Placental epithelial cell (primary cell): ENCODE measurements at places on chromosomes 3 and 15. TPM values are rescaled to one million over a fixed set of nuclear protein-coding genes. Genes with fewer than 3 reads are reported as not detected.

GOLGA8S gene
- under 0.01 TPM in 1 of 2 replicates, not detected in the other for total RNA-seq

P2RY1 gene
- total RNA-seq, result under 0.01 and 0.11 TPM in 2 replicates

EHD4 gene
- total RNA-seq, result 57.7 and 64.4 TPM in 2 replicates

ST3GAL6 gene
- 6.3 and 8.8 TPM in 2 replicates for total RNA-seq

ACOX2 gene
- 0.43 and 3.9 TPM in 2 replicates for total RNA-seq

XCR1 gene
- under 0.01 TPM in 1 of 2 replicates, not detected in the other for total RNA-seq

SLC12A1 gene
- total RNA-seq, result not detected in 2 replicates

SLC51A gene
- total RNA-seq, result not detected in 2 replicates

TUBGCP5 gene
- 12.8 and 22.8 TPM in 2 replicates for total RNA-seq

ELL3 gene
- total RNA-seq, result 2.9 and 5.5 TPM in 2 replicates

CEMIP gene
- 12.6 and 29.6 TPM in 2 replicates for total RNA-seq

GOLGA8Q gene
- total RNA-seq, result 0.54 and 2.7 TPM in 2 replicates

KBTBD13 gene
- total RNA-seq, result not detected in 2 replicates

DPPA2 gene
- not detected in 2 replicates for total RNA-seq

RASL12 gene
- total RNA-seq, result not detected in 2 replicates

SCN5A gene
- 1.3 and 2.0 TPM in 2 replicates for total RNA-seq

MBD4 gene
- 16.8 and 22.4 TPM in 2 replicates for total RNA-seq

PLSCR5 gene
- total RNA-seq, result 16.5 and 98.5 TPM in 2 replicates
